ENCODE measurements at places on chromosomes 4 and X.

GRCh38 chr4:140579278-140579677 is 10.5 kb upstream of the UCP1 start:
- no peak for DNase-seq

GRCh38 chr4:59195839-59196238 is 2004.3 kb upstream of the ADGRL3 start:
- no peak for DNase-seq

GRCh38 chr4:172207258-172207657 is 394.1 kb downstream of the GALNTL6 start:
- DNase-seq: no peak

DNA sequence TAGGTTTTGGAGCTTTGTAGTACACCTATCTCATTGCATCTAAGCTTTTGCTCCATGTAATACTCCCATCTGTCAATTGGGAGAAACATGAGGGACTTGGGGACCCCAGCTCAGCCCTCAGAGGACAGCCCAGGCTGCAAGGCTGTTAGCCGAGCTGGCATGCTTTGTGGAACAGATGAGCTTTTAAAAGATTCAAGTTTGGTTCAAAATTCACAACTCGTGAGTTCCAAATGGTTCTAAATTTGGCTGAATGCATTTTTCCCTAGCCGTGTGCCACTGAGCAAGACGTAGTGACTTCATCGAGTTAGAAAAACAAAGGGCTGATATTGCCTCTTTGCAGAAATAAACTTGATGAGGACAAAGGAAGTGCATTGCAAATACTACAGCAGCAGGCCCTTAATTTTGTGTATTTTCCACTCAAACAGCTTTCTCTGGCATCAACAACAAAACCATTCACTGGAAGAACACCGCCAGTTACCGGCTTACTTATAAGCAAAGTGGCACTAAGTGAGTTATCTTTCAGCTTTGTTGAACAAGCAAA is 165.0 kb upstream of the HS3ST1 start:
- no peak for DNase-seq

GRCh38 chr4:115028682-115029410 is 84.6 kb downstream of the NDST4 start:
- DNase-seq: no peak

GRCh38 chr4:116438981-116439729 is 646.2 kb downstream of the TRAM1L1 start:
- no peak for DNase-seq

DNA sequence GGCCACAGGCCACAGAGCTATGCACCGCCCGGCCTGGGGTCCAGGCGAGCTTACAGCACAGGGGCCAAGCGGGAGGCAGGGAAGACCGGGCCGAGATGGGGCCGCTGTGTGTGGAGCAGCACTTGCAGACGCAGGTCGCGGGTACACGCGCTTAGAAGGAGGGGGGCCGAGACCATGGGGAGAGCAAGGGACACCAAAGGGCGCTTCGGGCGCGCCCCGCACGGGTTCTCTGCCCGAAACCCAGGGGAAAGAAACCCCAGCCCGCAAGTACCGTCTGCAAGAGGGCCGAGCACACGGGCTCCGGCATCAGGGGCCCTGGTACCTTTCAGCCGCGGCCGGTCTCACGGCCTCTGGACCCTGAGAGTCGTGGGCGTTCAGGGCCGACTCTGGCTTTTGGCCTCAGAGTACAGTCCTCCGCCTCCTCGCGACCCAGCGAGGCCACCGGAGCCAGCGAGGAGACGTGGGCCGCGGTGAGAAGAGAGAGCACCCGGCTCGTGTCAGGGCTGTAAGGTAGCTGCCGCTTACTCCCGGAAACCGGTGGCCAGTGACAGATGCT is 342 bp downstream of the EOLA2 start:
- DNase-seq: no peak

- DNase-seq: no peak
Observed at GRCh38 chr4:33518856-33519255, 2725.5 kb downstream of the ARAP2 start.

GRCh38 chrX:32185160-32185559 is 1026.2 kb downstream of the DMD start:
- DNase-seq: no peak

GRCh38 chr4:78784236-78784865 is 8.2 kb downstream of the BMP2K start:
- no peak for DNase-seq

DNA sequence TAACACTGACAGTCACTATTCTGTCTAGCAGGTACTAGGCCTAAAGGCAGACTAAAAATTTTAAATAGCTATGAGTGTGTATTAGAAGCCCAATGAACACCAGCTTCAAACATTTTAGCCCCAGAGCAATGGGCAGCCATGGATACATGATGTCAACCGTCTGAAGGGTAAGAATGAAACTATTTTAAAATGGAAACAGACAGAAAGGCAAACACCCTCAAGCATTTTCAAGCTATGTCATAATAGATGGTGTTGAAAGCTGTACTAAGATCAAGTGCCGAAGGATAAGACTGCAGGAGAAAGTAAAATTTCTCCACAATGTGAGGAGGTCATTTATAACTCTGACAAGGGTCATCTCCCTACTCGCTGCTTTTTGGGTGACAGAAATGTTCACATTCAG is 225.0 kb downstream of the COL25A1 start:
- no peak for DNase-seq

DNA sequence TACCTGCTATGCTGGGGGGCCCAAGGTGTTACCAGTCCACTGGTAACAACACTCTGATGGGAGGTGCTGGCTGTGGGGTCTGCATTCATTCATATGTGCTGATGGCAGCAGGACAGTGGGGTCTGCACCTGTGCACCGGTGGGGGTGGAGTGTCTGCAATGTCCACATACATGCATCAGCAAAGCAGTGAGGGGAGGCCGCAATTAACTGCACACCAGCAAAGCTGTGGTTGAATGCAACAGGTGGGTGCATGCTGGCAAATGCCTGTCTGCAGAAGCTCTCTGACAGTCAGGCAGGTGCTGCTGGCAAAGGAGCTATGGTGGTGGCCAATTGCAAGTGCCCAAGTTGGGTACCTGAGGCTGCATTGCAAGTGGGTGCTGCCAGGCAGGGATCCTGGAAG is 426.5 kb upstream of the FMR1 start:
- DNase-seq: no peak

- no peak for DNase-seq
Observed at GRCh38 chrX:150459196-150459595, 96.1 kb downstream of the MAMLD1 start.

DNA sequence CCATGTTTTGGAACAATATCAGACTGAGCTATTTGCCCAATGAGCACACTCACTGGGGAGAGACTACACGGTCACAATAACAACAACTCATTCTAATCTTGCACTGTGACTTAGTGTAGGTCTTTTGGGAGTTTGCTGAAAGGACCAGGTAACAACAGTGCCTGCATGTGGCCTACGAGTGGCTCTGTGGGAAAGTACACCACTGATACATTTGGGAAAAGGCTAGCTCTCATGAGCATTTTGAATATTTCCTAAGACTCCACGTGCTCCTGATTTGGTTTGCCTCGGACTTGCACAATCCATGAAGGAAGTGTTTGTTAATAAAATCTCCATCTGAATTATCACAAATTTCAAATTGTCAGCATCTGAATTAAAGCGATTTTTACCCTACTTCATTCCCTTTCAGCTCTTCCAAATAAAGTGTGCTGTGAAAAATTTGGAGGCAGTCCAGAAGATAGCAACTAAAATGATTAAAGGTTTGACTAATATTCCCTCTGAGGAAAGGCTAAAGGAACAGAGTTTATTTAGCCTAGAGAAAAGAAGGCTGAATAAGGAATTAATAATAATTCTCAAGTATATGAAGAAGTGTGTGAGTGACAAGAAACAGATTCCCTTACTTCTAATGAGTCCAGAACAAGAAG is 406.4 kb downstream of the PPARGC1A start:
- DNase-seq: no peak

GRCh38 chr4:42445038-42445437 is 47.8 kb downstream of the SHISA3 start:
- peak; percentile 6 for DNase-seq

Data from activated CD4-positive, alpha-beta T cell treated with anti-CD3 and anti-CD28 coated beads, Interleukin-2, Interleukin-4, amounts not matched to agents 100 ng/mL and 50 ng/mL, durations not matched to agents 16 hours and 8 hours (primary cell).